ENCODE measurements at places on chromosomes 7 and 10. TPM values are rescaled to one million over a fixed set of nuclear protein-coding genes. Genes with fewer than 3 reads are reported as not detected.

EMX2 gene
- total RNA-seq: not detected

ZNF804B gene
- not detected for total RNA-seq

ADRA2A gene
- total RNA-seq: 16.2 TPM

TSPAN15 gene
- 139 TPM for total RNA-seq

HACD1 gene
- 2.8 TPM for total RNA-seq

CPA1 gene
- not detected for total RNA-seq

RASSF4 gene
- total RNA-seq: 20.0 TPM

SORCS3 gene
- total RNA-seq: not detected

CCZ1 gene
- total RNA-seq: 51.3 TPM

VSIR gene
- 48.1 TPM for total RNA-seq

CNNM1 gene
- total RNA-seq: 0.38 TPM

NKX6-2 gene
- not detected for total RNA-seq

GARIN1A gene
- 4.5 TPM for total RNA-seq

KEL gene
- total RNA-seq: 0.55 TPM

HMX2 gene
- 0.17 TPM for total RNA-seq

TPST1 gene
- total RNA-seq: 3.5 TPM

Measured in mucosa of descending colon (tissue), 3 donors.